ENCODE measurements at places on chromosomes 6 and 20.

GRCh38 chr6:81690073-81690472, 62.4 kb downstream of the TENT5A start:
- DNase-seq = no peak

DNA sequence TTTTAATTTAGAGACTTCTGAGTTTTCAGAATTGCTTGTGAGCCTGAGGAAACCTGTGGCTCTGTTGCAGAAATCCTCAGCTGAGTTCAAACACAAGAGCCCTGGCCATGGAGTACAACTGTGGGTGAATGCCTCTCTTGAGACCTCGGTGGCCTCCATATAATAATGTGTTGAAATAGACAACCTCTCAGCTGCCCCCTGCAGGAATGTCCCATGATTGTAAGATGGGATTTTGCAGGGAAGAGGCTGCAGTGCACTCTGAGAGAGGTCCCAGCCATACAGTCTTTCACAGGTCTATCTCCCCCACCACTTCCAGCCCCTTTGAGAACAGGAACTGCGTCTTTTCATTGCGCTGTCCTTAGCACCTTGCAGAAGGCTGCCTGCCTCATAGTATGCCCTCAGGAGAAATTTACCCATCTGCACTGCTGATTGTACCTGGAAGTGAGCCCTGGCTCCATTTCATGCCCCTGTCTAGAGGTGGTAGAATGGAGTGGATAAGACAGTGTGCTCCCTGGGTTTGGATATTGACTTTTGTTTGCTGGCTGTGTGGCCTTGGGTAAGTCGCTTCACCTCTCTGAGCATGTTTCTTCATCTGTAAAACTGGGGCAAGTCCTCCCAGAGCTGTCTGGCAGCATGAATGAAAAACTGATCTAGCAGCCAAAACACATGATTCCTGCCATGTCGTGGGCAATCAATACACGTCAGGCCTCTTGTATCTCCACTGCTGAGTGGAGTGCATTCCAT, 16.8 kb upstream of the CDH22 start:
- DNase-seq = no peak

DNA sequence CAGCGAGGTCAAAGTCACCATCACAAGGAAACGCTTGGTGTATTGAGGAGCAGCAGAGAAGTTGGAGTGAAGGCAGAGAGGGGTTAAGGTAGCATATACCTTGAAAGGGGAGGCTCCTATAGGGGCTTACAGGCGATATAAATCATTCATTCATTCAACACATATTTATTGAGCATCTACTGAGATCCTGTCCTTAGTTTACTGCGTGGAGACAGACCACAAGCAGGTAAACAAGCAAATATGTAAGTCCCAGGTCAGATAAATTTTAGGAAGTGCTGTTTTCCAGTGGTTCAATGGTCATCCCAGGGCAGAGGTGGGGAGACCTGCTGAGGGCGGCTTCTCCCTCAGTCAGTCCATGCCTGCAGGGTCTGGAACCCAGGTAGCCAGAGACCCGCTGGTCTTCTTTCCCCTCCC, 761 bp upstream of the DNMT3B start:
- no peak for DNase-seq

DNA sequence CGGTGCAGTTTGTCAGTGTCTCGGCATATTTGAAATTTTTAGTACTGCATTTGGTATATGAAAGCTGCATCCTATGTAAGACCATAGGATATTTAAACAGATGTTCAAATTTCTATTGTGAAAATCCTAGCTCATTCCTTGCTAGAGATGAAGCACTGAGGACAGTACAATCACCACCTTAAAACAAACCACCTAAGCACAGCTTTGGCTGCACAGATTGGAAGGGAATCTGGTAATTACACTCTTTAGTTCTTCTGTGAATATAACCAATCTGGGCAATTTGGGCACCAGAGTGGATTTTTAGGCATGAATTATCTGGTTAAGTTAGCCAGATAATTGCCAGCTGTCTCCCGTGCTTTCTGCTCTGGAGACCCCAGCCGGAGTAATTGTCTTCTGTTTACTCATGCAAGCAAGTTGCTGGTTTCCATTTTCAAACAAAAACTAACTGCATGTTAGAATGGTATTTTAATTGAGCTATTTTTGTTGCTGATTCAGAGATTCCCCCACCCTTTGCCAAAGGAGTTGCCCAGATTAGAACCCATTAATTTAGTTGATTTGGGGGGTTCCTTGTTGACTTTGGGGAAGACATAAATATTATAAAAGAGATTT, 36.9 kb downstream of the E2F3 start:
- no peak for DNase-seq

DNA sequence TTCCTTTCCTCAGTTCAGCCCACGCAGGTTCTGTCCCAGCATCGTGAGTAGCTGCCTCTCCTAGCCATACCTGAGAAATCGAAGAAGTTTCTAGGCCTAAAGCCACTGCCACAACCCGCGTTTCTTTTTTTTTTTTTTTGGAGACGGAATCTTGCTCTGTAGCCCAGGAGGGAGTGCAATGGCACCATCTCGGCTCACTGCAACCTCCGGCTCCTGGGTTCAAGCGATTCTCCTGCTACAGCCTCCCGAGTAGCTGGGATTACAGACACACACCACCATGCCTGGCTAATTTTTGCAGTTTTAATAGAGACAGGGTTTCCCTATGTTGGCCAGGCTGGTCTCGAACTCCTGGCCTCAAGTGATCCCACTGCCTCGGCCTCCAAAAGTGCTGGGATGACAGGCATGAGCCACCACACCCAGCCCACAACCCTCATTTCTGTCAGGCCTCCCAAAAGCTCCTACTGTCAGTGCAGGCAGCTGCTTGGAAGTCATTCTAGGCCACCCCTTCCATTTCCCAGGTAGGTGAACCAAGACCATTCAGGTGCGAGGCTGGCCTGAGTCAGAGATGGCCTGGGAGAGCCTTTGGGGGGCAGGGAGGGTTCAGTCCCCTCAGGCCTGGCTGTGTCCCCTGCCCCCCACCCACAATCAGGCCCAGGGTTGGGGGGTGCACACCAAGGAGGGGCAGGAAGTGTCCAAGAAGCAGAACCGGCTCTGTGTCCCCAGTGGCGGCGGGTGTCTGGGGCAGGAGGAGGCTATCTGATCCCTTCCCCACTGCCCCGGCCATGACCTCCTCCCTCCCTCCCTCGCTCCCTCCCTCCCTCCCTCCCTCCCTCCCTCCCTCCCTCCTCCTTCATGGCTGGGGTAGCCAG, 47.2 kb downstream of the NOL4L start:
- DNase-seq = peak; percentile 63

- peak; percentile 51 for DNase-seq
Observed at GRCh38 chr6:170453586-170454511, 99.3 kb downstream of the PSMB1 start.

DNA sequence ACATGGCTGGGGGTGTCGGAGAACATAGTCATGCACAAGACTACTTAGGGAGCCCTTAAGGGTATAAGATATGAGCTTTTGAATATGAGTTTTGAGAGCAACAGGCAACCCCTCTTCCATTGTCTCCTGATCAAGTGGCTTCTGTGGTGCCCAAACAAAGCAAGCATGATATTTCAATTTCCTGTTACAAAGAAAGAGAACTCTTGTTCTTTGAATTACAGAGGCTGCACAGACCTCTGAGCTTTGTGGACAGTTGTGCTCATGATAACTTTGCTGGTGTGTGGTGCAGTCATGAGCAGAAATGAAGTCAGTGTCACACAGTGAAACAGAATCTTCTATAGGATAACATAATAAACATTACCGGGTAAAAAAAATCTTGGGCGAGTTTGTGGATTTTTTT, 66.8 kb upstream of the THEMIS start:
- DNase-seq = no peak

GRCh38 chr6:16352258-16352635, 113.9 kb downstream of the GMPR start:
- DNase-seq = no peak

GRCh38 chr6:75484535-75484934, 9.1 kb downstream of the FILIP1 start:
- no peak for DNase-seq

DNA sequence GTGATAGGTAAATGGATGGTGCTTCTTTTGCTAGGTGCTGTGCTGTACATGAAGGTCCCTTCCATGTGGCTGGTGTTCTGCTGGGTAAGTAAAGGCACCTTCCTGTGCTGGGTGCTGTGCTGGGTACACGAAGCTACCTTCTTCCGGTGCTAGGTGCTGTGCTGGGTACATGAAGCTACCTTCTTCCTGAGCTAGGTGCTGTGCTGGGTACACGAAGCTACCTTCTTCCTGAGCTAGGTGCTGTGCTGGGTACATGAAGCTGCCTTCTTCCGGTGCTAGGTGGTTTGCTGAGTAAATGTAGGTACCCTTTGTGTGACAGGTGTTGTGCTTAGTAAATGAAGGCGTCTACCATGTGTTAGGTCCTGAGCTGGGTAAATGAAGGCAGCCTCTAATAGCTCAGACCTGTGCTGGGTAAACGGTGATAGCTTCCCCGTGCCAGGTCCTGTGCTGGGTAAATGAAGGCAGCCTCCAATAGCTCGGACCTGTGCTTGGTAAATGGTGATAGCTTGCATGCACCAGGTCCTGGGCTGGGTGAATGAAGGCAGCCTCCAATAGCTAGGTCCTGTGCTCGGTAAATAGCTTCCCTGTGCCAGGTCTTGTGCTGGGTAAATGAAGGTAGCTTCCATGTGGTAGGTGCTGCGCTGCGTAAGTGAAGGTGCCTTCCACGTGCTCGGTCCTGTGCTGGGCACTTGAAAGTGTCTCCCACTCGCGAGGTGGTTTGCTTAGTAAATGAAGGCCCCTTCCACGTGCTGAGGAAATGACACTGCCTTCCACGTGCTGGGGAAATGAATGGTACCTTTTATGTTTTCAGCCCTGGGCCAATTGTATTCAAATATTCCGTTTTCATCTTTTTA, 115.5 kb downstream of the ERMARD start:
- DNase-seq = no peak

DNA sequence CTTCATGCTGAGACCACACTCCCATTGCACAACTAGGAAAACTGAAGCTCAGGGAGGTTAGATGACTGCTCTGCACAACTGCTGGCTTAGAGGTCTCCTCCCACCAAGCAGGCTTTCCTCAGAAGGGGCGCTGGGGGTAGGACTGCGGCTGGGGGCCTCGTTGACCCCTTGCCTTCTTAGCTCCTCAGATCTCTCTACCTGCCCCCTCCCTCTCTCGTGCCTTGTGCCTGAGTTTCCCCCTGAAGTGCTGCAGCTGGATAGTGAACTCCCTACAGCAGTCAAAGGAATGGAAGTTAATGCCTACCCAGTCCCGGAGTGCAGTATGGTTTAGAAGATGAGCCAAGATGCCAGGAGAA, 149.8 kb downstream of the GRM4 start:
- DNase-seq = no peak

DNA sequence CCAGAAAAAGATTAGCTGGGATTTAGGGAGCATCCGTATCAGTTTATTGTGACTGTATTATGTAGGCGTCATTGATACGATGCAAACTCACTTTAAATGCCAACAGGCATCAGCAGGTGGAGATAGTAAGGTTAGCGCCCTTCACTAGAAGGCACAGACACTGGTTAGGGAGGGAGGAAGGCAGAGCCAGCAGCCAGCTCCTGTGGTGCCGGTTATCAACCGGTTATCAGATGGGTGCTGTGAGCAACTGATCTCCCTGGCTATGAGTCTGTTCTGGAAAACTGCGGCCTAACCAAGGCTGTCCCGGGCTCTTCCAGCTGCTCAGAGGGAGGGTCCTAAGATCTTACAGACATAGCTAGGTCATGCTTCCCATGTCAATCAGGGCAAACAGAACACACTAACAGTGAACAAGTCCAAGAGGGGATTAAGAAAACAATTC, 47.5 kb upstream of the CD93 start:
- DNase-seq = no peak

- no peak for DNase-seq
Observed at GRCh38 chr6:75266716-75267291, 17.8 kb downstream of the TMEM30A start.

DNA sequence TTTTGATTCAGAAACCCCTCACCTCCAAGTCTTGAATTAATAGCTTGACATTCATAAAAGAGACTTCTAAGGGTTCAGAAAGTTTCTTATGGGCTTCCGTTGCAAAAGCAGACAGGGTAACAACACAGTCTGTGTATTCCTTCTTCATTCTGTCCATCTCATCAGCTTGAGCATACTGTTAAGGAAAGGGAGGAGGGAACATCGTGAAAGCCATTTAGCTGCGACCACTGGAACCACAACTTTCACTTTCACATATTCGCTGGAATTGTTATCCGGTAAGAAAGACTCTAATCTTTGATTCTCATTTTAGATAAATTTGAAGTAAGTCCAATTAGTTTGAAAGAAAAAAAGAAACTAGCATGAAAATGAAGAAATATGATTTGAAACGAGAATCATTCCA, 174.4 kb downstream of the SYNE1 start:
- DNase-seq = no peak

GRCh38 chr6:101876431-101876830, 482.9 kb downstream of the GRIK2 start:
- no peak for DNase-seq

DNA sequence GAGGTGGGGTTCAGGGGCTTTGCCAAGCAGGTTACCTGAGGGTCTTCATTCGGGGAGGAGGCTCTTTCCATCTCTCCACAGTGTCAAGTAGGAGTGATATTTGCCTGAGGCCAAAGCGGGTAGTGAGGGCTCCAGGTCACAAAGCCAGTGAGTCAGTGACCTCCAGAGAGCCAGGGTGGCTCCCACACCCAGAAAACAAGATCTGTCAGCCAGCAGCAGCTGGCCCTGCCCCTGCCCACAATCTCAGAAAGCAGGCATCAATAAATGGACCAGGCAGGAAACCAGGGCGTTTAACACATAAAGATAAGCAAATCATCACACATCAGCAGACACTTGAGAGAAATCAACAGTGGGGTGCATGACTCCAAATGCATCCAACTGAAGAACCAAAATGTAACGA, 250.8 kb downstream of the CDH26 start:
- DNase-seq = no peak

GRCh38 chr6:135461208-135461607, 36.3 kb downstream of the AHI1 start:
- DNase-seq = no peak

- no peak for DNase-seq
Observed at GRCh38 chr20:18971574-18971973, 158.0 kb downstream of the SCP2D1 start.

DNA sequence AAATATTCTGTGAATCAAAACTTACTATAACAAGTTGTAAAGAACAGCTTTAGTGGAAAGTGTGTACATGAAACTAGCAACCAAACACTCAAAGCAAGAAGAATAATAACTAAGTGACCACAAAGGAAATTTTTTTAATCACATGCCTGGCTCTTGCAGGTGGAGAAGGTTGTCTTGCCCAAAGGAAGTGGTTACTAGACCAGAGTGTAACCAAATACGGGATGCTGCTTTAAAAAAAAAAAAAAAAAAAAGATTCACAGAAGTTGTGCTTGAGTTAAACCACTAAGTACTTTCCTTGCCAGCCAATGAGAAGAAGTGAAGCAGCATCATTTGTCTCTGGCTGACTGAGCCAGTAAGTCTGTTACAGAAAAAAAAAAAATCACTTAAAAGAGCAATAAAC, 19.1 kb upstream of the HLA-DQB1 start:
- no peak for DNase-seq

DNA sequence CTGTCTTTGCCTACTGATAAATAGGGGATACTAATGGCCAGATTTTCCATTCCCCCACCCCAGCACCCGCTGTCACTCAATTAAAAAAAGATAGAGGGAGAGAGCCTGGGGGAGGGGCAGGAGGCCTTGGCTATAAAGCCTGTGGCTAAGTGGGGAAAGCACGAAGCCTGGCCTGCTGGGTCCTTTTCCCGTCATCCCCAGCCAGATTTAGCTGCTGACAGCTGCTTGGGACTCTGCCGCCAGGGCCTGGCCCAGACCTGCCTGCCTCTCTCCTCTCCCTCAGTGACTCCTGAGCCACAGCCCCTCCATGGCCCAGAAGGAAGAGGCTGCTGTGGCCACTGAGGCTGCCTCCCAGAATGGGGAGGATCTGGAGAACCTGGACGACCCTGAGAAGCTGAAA, at the start of gene APOBEC2:
Gene APOBEC2, plus strand, starts transcription at position 162 of the 400 bp plus-strand sequence. Its CDS starts 146 bp downstream, at position 308.
- DNase-seq = no peak
